Kidney (tissue), 22 donors: ENCODE measurements at places on chromosomes 16 and 17.
A peak's percentile ranks its signal among the peaks of the same experiment; 100 is the strongest.

- H3K27ac ChIP-seq, result no peak overlapping the region
- DNase-seq, result no peak
- no peaks in the 10 kb centered on the region for H3K36me3 ChIP-seq
- no peak overlapping the region for H3K4me3 ChIP-seq
- no peaks in the 10 kb centered on the region for H3K27me3 ChIP-seq
Observed at GRCh38 chr17:12928736-12929135, 89.1 kb downstream of the ELAC2 start.

GRCh38 chr17:225551-225950 lies 44.1 kb upstream of the DOC2B start:
- no peak overlapping the region for H3K4me3 ChIP-seq
- no peaks in the 10 kb centered on the region for H3K27me3 ChIP-seq
- H3K4me1 ChIP-seq, result no peaks in the 10 kb centered on the region
- no peak overlapping the region for H3K27ac ChIP-seq

DNA sequence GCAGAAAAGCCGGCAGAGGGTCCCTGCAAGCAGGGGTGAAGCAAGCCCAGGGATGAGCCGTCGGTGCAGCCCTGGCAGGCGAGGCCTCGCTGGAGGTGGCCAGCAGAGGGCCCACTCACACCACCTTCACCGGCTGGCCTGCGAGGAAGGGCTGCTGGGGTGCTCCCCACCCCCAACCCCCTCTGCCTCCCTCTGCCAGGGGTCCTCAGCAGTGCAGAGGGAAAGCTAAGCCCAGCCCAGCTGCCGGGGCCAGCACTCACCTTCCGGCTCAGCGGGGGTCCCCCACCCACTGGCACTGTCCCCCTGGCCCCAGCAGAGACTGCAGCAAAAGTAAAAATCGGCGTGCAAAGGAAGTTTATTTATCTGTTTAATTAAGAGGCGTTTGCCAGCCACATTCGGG lies 113.4 kb downstream of the ENGASE start:
- no peaks in the 10 kb centered on the region for H3K4me1 ChIP-seq
- no peak overlapping the region for H3K4me3 ChIP-seq
- no peak overlapping the region for H3K27ac ChIP-seq
- no peaks in the 10 kb centered on the region for H3K36me3 ChIP-seq
- peak; percentile 43 for DNase-seq

GRCh38 chr17:79891113-79891730 lies 52.0 kb upstream of the CBX4 start:
- no peaks in the 10 kb centered on the region for H3K4me1 ChIP-seq
- no peak overlapping the region for H3K4me3 ChIP-seq
- H3K27me3 ChIP-seq, result no peaks in the 10 kb centered on the region
- H3K36me3 ChIP-seq, result no peaks in the 10 kb centered on the region

DNA sequence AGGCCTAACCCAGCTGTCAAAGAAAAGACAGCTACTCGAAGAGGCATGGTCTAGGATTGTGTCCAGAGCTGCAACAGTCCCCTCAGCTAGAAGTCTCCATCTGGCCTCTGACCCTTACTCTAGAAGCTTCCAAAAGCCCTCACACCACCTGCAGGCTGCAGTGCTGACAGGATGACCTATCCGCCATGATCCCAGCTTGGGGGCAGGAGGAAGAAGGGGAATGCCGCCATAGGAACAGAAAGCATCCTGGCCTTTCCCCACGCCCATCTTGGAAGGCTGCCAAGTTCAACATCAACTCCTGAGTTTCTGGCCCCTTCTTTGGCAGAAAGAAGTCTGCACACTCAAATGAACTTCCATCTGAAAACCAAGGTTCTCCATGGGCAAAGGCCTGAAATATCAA lies 3.1 kb upstream of the KRT36 start:
- no peak for DNase-seq
- H3K36me3 ChIP-seq, result no peaks in the 10 kb centered on the region
- H3K4me1 ChIP-seq, result no peaks in the 10 kb centered on the region

DNA sequence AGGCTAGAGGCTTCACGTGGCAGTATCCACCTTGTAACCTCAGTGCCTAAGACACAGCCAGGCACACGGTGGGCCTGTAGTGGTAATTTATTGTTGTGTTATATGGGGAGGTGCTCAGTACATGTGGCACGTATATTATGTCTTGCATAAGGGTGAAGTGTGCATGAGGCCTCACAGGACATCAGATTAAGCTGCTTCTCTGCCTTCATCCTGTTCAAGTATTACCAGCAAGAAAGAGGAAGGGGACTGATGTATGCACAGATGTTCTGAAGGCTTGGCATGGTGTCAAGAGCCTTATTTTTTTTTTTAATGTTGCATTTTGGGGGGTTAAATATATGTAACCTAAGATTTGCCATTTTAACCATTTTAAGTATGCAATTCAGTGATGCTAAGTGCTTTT lies 71.6 kb downstream of the ABCC1 start:
- no peak overlapping the region for H3K4me3 ChIP-seq
- no peaks in the 10 kb centered on the region for H3K27me3 ChIP-seq
- no peak for DNase-seq
- H3K36me3 ChIP-seq, result peaks cover 9% of the 10 kb centered on the region

GRCh38 chr16:278863-279366 lies 1.5 kb upstream of the ARHGDIG start:
- H3K4me3 ChIP-seq, result no peak overlapping the region
- H3K4me1 ChIP-seq, result no peaks in the 10 kb centered on the region
- DNase-seq, result peak; percentile 57
- H3K36me3 ChIP-seq, result no peaks in the 10 kb centered on the region

DNA sequence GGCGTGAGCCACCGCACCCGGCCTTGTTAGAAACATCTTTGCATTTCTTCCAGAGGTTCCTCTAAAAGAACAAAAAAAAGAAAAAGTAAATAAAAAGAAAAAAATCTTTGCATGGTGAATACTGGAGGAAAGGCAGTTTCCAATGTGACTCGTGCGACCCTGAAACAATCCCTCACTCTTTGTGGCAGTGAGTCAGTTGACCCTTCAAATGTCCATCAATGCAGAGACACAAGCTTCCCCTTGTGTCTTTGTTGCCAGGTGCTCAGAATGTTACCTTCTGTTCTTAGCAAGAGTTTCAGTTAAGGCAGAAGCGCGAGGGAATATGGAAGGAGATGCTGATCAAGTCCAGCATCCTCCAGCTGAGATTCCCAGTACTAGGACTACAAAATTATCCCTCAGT lies 16.4 kb downstream of the CACNG4 start:
- H3K27ac ChIP-seq, result no peak overlapping the region
- no peaks in the 10 kb centered on the region for H3K36me3 ChIP-seq
- H3K4me3 ChIP-seq, result no peak overlapping the region
- H3K4me1 ChIP-seq, result no peaks in the 10 kb centered on the region
- DNase-seq, result no peak

DNA sequence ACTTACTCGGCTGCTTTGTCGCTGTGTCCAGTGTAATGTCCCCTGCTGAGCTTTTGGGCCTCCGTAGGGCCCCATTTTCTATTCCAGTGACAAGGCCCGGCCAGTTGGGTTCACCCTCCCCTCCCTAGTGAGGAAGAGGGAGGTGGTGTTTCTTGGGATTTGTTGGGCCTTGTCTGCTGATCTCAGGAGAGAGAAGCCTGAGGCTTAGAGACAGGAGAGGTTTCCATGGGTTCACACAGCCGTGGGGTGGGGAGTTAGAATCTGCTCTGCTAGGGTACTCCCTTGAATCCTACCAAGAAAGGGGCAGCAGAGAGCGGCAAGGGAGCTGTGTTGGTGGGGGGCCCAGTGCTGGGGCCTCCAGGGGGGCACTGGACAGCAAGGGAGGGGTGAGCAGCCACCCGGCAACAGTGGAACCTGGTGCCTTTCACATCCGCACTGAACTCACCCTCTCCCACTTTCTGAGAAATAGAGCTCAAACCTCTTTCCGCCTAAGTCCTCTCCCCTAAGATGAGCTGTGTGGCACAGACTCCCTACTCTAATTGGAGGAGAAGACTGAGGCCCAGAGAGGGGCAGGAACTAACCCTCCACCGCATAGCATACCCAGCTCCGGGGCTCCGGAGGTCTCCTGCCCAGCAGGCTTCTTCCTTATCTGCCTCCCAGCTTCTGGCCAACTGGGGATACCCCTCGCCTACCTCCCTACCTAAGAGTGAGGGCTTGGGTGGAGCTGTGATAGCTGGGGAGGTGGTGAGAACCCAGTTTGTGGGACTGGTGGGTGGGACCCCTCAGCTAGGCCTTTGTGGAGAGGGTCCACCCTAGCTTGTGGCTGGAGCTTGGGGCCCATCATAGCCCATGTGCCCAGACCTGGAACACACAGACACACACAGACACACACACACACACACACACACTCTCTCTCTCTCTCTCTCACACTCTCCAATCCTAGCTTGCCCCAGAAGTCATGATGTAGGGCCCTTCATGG lies 6.8 kb downstream of the TBKBP1 start:
- no peaks in the 10 kb centered on the region for H3K27me3 ChIP-seq
- H3K4me3 ChIP-seq, result no peak overlapping the region
- H3K27ac ChIP-seq, result no peak overlapping the region
- no peak for DNase-seq
- peaks cover 4% of the 10 kb centered on the region for H3K36me3 ChIP-seq

GRCh38 chr16:85017633-85018032 lies 6.3 kb upstream of the ZDHHC7 start:
- peak overlapping the region; percentile 89 for H3K27ac ChIP-seq
- peaks cover 4% of the 10 kb centered on the region for H3K4me1 ChIP-seq
- no peaks in the 10 kb centered on the region for H3K36me3 ChIP-seq
- DNase-seq, result no peak
- no peak overlapping the region for H3K4me3 ChIP-seq
- no peaks in the 10 kb centered on the region for H3K27me3 ChIP-seq

DNA sequence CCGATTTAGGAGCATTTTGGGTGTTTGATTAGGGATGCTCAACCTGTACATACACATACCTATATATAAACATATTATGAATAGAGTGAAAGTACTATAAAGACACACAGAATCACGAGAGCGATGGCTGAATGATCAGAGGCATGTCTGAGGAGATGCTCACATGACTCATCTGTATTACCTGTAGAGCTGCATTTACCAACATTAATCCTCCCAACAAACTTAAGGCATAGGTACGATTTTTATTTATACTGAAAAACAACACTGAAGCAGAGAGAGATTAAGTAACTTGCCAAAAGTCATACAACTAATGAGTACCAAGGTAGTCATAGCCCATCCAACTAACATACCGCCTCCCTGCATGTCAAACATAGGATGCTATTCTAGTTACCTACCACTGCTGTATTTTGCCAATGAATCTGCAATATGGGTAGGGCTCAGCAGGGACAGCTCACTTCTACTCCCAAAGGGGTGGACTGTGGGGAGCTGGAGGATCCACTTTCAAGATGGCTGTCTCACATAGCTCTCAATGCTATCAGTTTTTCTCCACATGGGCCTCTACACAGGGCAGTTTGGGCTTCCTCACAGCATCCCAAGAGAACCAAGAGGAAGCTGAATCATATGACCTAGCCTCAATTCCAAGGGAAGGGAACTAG lies 7.3 kb downstream of the CYB5D1 start:
- no peak overlapping the region for H3K27ac ChIP-seq
- DNase-seq, result no peak
- H3K36me3 ChIP-seq, result peaks cover 3% of the 10 kb centered on the region
- no peaks in the 10 kb centered on the region for H3K4me1 ChIP-seq

DNA sequence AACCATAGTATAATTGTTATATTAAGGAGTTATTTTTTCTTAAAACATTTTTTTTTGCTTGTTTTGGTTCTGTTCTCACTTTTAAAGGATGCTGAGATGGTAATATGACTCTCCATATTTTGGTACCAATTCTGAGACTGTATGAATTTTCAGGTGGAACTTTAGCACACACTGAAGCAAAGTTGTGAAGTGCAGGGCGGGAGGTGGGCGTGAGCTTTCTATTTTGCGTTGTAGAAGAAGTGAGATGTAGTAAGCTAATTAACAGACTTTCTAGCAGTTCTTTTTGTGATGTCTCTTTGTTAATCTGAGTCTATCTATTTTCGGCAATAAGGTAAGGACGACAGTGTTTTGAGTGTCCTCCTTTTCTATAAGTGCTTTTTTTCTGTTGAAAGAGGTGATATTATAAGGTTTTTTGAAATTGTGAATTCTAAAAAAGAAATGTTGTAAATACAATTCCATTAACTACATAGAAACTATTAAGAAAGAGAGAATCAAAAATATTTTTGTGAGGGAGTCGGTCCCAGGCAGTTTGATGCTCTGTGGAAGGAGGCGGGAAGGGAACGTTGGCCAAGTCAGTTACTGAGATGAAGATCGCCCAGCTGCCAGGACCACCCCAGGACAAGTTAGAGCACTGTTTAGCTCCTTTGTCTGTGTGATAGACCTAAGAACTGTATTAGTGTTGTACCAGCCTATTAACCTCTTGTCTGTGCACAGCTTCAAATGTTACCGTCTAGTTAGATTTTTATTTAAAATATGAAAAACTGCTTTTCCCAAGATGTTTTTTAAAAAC lies 65.0 kb downstream of the CCDC182 start:
- H3K27ac ChIP-seq, result no peak overlapping the region
- H3K4me1 ChIP-seq, result peaks cover 2% of the 10 kb centered on the region
- DNase-seq, result peak; percentile 4
- no peaks in the 10 kb centered on the region for H3K27me3 ChIP-seq

DNA sequence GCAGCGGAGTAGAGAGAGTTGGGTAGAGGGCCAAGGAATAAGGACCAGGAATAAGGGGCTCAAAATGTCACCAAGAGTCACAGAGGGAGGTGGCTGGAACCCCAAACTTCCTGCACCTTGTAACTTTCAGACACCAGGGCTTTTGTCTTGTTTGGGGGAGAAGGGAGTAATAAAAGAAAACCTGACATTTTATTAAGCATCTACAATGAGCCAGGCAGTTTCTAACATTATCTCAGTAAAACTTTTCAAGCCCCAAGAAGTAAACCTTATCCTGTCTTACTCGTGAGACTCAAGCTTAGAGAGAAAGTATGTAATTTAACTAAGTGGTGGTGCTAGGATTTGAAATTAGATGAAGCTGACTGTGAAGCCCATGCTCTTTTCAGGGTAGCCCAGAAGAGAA lies 848 bp upstream of the MTMR4 start:
- H3K27me3 ChIP-seq, result no peaks in the 10 kb centered on the region
- no peak for DNase-seq

DNA sequence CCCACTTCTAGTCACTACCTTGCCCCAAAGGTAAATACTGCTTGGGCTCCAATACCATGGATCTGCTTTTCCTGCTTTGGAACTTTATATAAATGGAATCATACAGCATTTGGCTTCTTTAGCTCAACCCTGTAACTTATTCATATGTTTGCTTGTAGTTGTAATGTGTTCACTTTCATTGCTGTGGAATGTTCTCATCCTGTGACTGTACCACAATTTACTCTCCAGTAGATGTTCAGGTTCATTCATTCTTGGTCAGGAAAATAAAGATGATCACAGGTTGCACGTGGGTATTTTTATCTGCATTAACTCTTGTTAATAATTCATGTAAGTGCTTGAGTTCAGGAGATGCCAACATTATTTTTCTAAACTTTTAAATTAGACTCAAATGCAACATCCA lies 6.7 kb upstream of the BEAN1 start:
- H3K36me3 ChIP-seq, result no peaks in the 10 kb centered on the region
- no peaks in the 10 kb centered on the region for H3K27me3 ChIP-seq
- H3K27ac ChIP-seq, result no peak overlapping the region
- H3K4me3 ChIP-seq, result no peak overlapping the region
- H3K4me1 ChIP-seq, result no peaks in the 10 kb centered on the region
- no peak for DNase-seq
